ENCODE measurements at places on chromosomes 11 and 22.

DNA sequence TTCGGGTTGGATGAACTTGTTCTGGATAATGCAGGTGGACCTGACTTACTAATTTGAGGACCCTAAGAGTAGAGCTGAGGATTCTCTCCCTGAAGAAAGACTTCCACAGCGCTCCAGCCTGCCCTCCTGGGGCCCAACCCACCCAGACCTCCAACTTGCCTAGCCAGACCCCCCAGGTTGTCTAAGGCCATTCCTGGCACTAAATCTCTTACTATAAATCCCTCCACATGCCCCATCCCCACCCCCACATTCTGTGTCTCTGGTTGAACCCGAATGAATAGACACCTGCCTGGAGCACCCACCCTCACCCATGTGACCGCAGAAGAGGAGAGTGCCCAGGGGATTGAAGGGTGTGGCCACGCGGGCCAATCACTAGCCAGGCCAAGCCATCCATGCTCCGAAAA lies 1480.0 kb downstream of the TBC1D22A start:
- DNase-seq: no peak

GRCh38 chr11:76232026-76232665 lies 25.8 kb upstream of the WNT11 start:
- DNase-seq: no peak

GRCh38 chr22:27751277-27752070 lies 50.1 kb downstream of the MN1 start:
- DNase-seq: no peak

- no peak for DNase-seq
Observed at GRCh38 chr11:73648121-73648520, 1.7 kb downstream of the PLEKHB1 start.

GRCh38 chr22:43343670-43344519 lies 723 bp upstream of the SCUBE1 start:
- DNase-seq: no peak

DNA sequence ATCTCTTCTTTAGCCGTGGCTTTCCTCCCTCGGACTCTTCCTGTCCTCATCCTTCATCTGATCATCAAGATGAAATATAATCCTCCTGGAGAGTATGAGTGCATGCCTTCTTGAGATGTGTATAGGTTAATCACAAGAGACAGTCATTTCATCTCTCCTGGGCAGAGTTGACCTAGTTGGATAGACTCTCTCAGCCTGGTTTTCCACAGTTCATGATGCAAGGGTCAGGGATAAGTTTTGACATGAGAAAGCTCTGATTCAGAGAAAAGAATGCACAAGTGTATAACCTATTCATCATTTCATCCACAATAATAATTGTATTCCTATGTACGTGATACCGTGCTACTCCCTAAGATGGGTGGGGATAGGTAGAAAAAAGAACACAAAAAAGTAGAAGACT lies 33.2 kb upstream of the CCDC90B start:
- DNase-seq: no peak

DNA sequence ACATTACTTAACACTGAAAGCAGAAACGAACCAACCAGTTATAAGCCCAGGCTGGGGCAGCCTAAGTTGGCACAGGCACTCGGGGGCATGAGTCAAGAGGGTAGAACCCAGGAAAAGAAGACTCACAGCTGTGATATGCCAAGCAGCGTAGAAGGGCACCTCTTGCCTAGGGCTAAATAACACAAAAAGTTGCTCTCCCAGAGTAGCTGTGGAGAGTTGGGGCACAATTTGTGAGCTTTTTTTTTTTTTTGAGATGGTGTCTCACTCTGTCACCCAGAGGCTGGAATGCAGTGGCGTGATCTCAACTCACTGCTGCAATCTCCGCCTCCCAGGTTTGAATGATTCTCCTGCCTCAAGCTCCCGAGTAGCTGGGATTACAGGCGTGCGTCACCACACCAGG lies 8.8 kb downstream of the CLMP start:
- no peak for DNase-seq

- no peak for DNase-seq
Observed at GRCh38 chr11:96875712-96876111, 485.9 kb downstream of the JRKL start.

DNA sequence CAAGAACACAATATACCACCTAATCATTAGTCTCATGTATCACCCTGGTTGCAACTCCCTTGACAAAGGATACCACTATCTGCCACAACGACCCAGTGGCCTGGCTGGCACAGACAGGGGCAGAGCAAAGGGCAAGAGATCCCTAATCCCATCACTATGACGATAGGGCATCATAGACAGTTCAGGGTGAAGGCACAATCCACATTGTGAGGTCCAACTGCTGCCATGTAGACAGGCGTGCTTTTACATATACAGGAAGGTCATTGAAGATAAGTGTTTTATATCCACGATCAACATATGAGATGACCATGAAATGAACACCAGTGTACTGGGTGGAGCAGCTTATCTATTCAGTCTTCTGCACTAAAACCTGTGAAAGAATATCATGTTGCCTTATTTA lies 94.6 kb downstream of the IGLL1 start:
- DNase-seq: no peak

- DNase-seq: no peak
Observed at GRCh38 chr11:104844451-104844850, 53.8 kb downstream of the CASP12 start.

All from stimulated activated CD4-positive, alpha-beta T cell treated with anti-CD3 and anti-CD28 coated beads, Interleukin-1b, Interleukin-23, amount 100 ng/mL, for 1 hour (primary cell).